ENCODE measurements at places on chromosomes 6 and 20. TPM values are rescaled to one million over a fixed set of nuclear protein-coding genes. Genes with fewer than 3 reads are reported as not detected.

The TREML2 gene
- polyA plus RNA-seq: not detected

The PBOV1 gene
- not detected for polyA plus RNA-seq

The SPO11 gene
- not detected for polyA plus RNA-seq

The MYB gene
- polyA plus RNA-seq: 0.51 TPM
